ENCODE measurements at places on chromosomes 2 and 18.

DNA sequence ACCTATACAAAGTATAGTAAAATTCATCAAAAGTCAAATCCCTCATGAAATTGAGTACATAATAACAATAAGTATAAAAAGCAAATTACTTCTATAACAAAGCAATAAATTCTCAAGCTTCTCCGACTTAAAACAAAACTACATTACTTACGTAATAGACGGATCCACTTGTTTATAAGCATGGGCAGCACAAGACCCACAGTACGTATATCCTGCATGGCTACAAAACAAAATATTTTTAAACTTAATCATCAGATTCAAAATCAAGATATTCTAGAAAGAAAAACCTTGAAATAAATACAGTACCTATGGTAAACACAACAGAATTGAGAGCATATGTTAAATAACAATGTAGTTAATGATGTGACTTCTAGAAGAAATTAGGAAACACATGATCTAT, 78.9 kb downstream of the MEMO1 start:
- no peak for DNase-seq

- no peak for DNase-seq
Observed at GRCh38 chr2:74168739-74169138, 9.9 kb downstream of the MOB1A start.

DNA sequence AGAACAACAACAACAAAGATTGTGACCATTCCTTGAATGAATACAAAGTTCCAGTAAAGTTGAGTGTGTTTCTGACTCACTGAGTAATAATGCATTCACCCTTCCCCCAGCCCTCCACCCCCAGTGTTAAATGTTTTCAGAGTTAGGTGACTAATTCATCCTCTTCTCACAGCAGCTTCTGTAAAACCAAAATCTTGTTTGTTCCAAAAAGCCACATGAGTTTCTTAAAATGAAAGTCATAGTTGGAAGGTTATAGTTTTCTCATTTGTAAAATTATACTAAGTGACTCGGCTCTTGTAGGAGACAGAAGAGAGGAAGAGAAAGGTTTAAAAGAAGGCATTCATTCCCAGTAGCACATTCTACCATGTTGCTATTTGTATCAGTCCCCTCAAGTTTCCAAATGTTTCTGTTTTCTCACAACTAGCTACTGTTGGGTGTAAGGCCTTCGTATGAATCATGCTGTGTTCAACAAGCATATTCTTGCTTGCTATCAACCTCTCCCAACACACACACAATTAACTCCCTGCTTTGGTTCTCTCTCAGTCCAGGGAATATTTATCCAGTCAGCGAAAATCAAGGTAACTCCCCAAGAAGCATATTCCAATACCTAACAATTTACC, 75.3 kb downstream of the MBD2 start:
- DNase-seq: no peak

DNA sequence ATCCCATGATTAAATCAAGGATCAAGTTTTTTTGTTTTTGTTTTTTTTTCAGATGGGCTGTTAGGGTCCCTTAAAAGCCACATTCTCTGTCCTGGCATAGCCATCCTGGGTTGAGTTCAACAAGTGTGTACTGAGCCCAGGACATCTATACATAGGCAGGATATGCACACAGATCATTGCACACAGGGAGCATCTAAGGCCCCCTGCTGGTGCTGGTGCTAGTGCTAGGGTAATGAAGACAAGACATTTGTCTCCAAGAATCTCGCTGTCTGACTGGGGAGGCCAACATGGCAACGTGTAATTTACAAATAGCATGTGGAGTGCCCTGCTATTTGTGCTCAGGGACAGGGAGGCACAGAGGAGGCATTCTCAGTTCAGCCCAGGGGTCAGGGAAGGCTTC, 124.5 kb downstream of the VAPA start:
- no peak for DNase-seq

- no peak for DNase-seq
Observed at GRCh38 chr2:188527141-188527540, 235.5 kb downstream of the GULP1 start.

DNA sequence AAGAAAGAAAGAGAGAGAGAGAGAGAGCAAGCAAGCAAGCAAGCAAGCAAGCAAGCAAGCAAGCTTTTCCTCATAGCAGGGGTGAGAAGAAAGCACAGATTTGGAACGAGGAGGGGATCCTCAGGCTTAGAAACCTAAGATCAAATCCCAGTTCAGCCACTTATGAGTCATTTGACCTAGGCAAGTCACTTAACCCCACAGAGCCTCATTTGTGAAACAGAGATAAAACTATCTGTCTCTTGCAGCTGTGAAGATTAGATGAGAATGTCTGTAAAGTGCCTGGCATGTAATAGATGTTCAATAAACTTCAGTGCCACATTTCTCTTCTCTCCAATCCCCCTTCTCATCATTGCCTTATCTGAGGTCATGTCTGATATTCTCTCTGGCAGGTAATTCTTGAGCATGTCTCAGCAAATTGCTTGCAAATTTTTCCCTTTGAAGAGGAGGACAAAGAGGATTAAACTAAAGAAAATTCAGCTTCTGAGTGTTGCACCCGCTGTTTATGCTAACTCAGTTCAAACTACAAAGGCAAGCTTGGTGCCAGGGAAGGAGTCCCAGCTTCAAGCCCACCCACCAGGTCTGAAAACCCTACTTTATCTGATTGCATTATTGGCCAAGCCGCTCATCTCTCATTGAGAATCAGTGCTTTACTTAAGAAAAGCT, 20.3 kb downstream of the ALK start:
- no peak for DNase-seq

DNA sequence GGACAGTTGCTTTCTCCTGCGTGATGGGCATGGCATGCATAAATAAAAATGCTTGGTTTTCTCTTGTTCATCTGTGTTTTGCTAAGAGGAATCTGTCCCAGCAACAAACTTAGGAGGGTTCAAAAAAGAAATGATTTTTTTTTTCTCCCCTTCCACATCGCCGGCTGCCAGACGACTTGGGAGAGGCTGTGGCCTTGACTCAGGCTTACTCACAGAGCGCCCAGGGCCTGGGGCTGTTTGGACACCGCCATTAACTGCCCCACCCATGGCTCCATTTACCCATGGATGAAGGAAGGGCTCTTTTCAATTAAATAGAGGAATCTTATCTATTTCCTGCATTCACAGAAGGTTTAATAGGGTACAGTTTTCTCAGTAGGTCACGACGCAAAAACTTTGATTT, 22.3 kb upstream of the SERPINB5 start:
- no peak for DNase-seq

All from HuH-7.5 (cell line).